ENCODE measurements at places on chromosomes 1 and 21. TPM values are rescaled to one million over a fixed set of nuclear protein-coding genes. Genes with fewer than 3 reads are reported as not detected.

The LCE1D gene
- not detected for total RNA-seq

The OPTC gene
- total RNA-seq = not detected

The LINGO4 gene
- 0.23 TPM for total RNA-seq

The TTC24 gene
- not detected for total RNA-seq

The SLC44A3 gene
- 5.1 TPM for total RNA-seq

The RHCE gene
- 1.4 TPM for total RNA-seq

The FNBP1L gene
- 248 TPM for total RNA-seq

The CD52 gene
- total RNA-seq = not detected

The GPR3 gene
- 0.69 TPM for total RNA-seq

The CIART gene
- total RNA-seq = 6.5 TPM

The ZSCAN20 gene
- 8.3 TPM for total RNA-seq

The PALMD gene
- total RNA-seq = 12.2 TPM

The IL10 gene
- 0.46 TPM for total RNA-seq

The MTF2 gene
- 69.7 TPM for total RNA-seq

The LORICRIN gene
- total RNA-seq = 0.69 TPM

The GNG12 gene
- total RNA-seq = 63.9 TPM

The B3GALT2 gene
- 87.0 TPM for total RNA-seq

The ORC1 gene
- total RNA-seq = 2.1 TPM

The ITGB2 gene
- 15.0 TPM for total RNA-seq

The DMRTA2 gene
- total RNA-seq = 0.92 TPM

The MAP3K21 gene
- total RNA-seq = 8.1 TPM

The OR2T35 gene
- not detected for total RNA-seq

The CYP4A22 gene
- not detected for total RNA-seq

The SLC30A2 gene
- not detected for total RNA-seq

The S100A11 gene
- 5.1 TPM for total RNA-seq

The RAB42 gene
- 3.0 TPM for total RNA-seq

The TTC34 gene
- 0.46 TPM for total RNA-seq

The TNFRSF18 gene
- total RNA-seq = not detected

The AMY1B gene
- total RNA-seq = not detected

The FCER1G gene
- 5.3 TPM for total RNA-seq

The CHODL gene
- 21.9 TPM for total RNA-seq

The TSPEAR gene
- total RNA-seq = 0.23 TPM

The MRAP gene
- total RNA-seq = not detected

The TEDDM1 gene
- total RNA-seq = not detected

The RYR2 gene
- total RNA-seq = 27.9 TPM

The ILDR2 gene
- total RNA-seq = 76.8 TPM

The NFASC gene
- 46.4 TPM for total RNA-seq

The TNFRSF4 gene
- not detected for total RNA-seq

The OLIG1 gene
- total RNA-seq = 23.5 TPM

The FMO2 gene
- 1.2 TPM for total RNA-seq

The MYBPH gene
- not detected for total RNA-seq

The DAP3 gene
- 58.8 TPM for total RNA-seq

The LEFTY1 gene
- total RNA-seq = 0.69 TPM

The SOX13 gene
- total RNA-seq = 6.7 TPM

The SLC37A1 gene
- 40.6 TPM for total RNA-seq

Measured in diencephalon (tissue), 1 donor.